RCC 7860 (cell line): ENCODE measurements at places on chromosomes 4 and X.
A peak's percentile ranks its signal among the peaks of the same experiment; 100 is the strongest.

DNA sequence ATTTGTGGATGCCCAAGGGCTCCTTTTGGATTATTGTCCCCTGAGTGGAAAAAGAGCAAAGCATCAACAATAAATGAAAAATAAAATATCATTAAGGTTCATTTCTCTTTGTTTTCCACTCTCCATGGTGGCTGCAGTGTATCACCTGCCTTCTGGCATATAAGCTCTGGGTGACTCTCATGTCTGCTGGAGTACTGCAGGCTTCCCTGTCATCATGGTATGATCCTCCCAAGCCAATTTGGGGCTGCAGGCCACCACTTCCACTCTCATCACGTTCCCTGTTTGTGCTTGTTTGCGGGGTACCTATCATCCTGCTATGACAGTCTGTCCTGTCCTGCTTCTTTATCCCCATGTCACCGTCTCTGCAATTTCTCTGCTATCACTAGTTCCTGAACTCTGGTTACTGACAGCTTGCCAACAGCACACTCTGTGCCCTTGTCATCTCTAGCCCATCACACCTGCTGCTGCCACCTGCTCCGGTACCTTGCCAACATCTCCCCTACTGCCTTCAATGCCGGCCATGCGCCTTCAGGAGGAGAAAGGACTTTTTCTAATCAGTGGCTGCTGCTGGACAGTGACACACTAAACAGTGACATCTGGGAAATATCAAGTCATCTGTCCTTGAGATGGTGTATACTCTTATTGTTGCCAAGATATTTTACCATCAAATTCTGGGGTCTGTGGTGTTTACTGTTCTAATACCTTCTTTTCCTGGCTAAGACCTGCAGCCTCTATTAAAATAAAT, 23.0 kb upstream of the FGF5 start:
- no peak for DNase-seq

DNA sequence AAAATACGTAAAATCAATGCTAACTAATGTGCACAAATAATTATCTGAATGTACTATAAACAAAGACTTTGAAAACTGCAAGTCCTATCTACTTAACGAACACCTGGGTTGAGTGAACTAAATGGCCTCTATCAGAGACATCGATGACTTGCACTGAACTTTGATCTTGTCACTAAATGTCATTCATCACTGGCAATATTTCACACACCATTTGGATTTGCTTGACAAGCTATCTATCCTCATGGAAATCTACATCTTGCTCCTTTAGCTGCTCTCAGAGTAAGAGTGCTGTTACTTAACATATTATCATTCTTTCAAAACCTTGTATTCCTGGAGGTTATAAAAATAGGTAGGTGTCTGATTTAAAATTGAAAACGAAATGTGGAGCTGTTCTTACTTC, 289.3 kb downstream of the TLL1 start:
- DNase-seq: no peak

DNA sequence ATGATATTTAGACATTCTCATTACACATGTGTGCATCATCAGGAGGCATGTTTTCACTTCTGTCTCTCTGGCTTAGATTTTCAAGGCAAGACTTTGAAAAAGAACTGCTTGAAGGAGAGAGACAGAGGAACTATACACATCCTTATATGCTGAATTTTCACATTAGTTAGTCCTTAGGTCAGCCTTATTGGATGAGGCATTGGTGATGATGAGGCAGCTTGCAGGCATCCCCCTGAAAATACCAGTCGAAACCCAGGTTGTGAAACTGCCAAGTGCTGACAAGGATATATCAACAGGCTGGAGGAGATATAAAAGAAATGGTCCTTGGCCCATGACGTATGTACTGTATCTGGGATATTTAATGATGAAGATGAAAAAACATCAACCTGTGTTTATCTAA, 297.2 kb upstream of the AADAT start:
- DNase-seq: peak; percentile 77

- DNase-seq: no peak
Observed at GRCh38 chrX:154092371-154092770, 5.1 kb downstream of the MECP2 start.

DNA sequence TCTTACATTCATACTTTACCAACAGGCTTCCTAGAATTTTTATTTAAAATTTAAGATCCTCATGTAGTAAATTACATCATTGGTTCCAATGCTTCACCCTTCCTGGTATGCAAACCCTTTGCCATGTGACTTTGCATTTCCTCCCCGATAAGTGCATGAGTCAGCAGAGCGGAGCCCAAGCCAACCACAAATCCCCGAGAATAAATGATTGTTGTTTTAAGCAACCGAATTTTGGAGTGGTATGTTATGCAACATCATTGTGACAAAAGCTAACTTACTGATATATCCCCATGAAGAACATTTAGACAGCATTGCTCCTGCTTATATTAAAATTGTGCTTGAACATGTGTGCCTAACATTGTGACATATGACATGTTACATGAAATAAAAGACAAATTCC, 199.4 kb upstream of the DDX53 start:
- DNase-seq: peak; percentile 65

DNA sequence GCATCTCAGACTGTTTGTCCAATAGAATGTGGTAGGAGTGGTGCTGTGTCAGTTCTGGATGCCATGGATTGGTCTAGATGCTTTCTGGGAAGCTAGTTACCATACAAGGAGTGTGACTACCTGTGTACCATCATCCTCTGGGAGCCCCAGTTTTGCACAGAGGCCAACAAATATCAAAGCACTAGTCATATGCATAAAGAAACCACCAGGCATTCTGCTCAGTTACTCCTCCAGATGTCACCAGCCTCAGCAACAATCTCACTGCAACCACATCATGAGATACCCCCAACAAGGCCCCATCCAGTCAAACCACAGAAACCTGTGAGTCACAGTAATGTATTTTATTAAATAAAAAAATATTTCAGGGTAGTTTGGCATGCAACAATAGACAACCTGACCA, 435.8 kb upstream of the CPEB2 start:
- no peak for DNase-seq

- no peak for DNase-seq
Observed at GRCh38 chr4:80187677-80188076, 9.6 kb upstream of the PRDM8 start.

DNA sequence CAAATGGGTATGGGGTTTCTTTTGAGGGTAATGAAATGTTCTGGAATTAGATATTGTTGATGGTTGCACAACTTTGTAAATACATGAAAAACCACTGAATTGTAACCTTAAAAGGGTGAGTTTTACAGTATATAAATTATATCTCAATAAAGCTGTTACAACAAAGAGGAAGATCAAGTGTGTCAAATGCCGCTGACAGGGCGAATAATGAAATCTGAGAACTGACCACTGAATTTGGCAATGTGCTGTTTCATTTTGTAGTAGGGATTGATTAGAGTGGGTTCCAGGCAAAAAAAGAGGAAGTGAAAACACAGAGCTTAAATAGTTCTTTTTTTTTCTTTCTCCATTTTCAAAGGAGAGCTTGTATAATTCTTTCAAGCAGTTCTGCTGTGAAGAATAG, 161.1 kb upstream of the NAP1L5 start:
- no peak for DNase-seq

GRCh38 chr4:6674500-6675149, 19.1 kb upstream of the S100P start:
- peak; percentile 58 for DNase-seq

- DNase-seq: peak; percentile 41
Observed at GRCh38 chr4:110508827-110509710, 33.1 kb downstream of the ENPEP start.

GRCh38 chr4:150004481-150004880, 73.8 kb upstream of the DCLK2 start:
- DNase-seq: peak; percentile 20

- DNase-seq: no peak
Observed at GRCh38 chrX:112846187-112846586, 5.6 kb upstream of the AMOT start.

DNA sequence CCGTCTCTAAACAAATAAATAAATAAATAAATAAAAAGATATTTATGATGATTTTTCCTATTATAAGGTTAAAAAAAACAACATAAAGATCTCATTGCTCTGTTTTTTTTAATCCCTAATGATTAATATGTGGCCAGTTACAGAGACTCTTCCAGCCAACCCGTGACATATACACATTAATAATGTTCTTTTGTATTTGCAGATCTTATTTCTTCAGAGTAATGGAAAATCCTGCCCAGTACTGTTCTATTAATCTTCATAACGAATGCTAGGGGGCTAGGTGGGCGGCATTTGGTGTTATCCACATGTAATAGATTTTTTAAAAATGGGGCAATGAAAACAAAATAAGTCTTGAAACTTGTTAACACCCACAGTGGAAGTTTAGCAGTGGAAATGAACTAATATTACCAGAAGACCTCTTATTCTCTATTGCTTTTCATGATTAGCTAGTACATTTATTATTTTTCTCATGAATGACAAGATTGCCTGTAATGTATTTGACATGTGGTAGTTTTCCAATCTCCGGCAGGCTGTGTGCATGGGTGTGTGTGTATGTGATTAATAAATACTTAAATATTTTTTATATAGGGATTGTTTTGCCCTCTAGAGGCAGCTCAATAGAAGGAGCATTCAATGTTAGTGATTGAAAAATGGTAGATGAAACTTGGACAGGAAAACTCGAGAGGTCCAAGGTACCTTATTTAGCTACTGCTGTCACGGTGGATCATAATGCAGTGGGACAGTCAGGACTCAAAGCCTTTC, 457.4 kb downstream of the IL1RAPL1 start:
- no peak for DNase-seq

DNA sequence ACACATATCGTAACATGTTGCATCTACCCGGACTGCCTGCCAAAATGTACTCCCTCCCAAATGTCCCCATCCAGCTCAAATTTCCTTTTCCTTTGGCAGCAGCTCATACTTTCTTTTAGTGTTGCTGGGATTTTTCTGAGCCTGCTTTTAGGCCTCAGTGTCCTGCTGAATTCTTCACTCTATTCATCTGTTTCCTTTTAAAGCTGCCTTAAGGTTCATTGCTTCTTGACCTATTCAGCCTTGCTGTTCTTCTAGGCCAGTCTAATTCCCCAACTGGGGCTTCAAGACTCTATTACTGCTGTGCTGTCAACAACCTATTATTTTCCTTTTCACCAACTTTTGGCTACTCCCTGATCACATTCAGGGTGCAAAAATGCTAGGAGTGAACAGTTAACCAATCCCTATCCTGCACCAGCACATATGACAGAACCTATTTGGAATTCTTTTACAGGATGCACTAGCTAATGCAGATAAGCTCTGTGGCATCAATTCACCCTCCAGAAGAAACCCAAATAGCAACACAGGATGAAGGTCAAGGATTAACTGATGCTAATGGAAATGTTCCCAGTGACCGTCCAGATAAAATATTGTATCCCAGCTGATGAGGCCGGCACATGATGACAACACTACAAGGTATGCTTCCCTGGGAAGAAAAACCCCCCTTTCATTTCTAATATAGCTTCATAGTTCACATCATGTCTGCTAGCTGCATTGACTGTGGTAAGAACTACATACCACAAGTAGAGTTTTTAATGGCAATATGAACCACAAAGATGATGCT, 114.7 kb upstream of the TTC29 start:
- no peak for DNase-seq

GRCh38 chr4:144818136-144818535, 172.2 kb downstream of the HHIP start:
- DNase-seq: no peak

GRCh38 chr4:152374153-152374552, 161.7 kb downstream of the FBXW7 start:
- DNase-seq: no peak

DNA sequence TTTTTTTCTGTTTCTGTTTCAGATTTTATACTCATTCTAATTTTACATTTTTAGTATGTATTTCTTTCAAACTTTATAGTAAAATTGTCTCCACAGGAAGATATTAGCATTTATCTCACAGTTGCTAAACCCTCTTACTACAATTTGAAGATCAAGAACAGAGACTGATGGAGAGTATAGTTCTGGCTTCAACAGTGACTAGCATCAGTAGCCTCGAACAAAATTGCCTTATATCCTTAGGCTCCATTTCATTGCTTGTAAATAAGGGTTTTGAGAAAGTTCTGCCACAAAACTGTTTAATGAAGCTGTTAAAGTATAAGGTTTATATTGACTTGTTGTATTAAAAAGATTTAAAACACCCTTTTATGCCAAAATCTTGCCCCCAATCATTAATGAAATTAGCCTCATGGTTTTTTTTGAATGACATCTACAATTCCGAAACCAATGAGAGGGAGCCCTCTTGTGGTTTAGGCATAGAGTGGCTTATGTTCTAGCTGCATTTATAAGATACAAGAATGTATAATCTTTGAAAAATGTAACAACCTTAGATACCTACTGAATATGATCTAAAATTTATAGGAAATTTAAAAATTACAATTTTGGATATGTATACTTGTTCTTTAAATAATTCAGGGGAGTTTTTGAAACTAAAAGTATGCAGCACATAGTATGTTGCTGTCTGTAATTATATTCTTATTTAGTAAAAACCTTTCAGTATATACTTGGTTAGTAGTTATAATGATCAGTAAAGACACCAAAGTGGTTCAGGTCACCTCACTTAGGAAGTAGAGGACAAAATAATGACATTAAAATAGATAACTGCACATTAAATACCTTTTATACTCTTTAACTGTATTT, 109.8 kb upstream of the HPGD start:
- DNase-seq: peak; percentile 27

- peak; percentile 44 for DNase-seq
Observed at GRCh38 chr4:159946983-159947615, 844.2 kb downstream of the RAPGEF2 start.

DNA sequence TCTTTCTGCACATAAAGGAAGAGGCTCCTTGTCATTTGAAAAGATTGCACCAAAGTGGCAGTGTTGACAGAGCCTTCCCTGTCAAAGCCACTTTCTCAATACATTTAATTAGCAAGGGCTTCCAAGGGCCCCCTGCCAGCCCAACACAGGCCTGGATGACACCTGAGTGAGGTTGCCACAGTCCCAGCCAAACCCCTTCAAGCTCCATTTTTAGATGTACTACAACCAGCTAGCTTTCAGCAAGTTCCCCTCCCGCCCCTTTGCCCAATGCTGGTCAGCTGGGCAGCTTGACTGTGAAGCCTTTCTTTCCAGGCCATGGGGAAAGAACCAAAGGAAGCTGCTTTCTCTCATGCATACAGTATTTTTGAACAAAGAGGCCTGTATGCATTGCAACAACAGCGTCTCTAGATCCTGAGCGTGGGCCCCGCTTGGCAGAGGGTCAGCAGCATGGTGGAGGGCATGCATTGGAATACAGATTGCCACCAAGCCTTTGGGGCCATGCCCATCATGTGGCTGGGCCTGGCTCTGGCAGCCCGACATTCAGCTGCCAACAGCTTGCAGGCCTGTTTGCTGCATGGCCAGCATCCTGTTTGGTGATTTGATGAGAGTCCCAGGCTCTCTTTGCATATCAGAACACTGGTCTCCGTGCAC, 261.1 kb upstream of the GATB start:
- DNase-seq: no peak

- DNase-seq: no peak
Observed at GRCh38 chr4:139791681-139792080, 126.1 kb downstream of the MGST2 start.

GRCh38 chr4:101421386-101421785, 74.1 kb upstream of the PPP3CA start:
- no peak for DNase-seq
